ENCODE measurements at places on chromosomes 3 and 15. TPM values are rescaled to one million over a fixed set of nuclear protein-coding genes. Genes with fewer than 3 reads are reported as not detected.

Gene SI
- not detected for total RNA-seq

Gene KLHL40
- total RNA-seq = not detected

Gene DGKG
- total RNA-seq = 0.37 TPM

Gene SLC24A5
- total RNA-seq = 0.11 TPM

Gene DNAH1
- total RNA-seq = 0.48 TPM

Gene NPAP1
- total RNA-seq = not detected
